ENCODE measurements at places on chromosomes 5 and 9. TPM values are rescaled to one million over a fixed set of nuclear protein-coding genes. Genes with fewer than 3 reads are reported as not detected.

The FAM221B gene
- not detected for total RNA-seq

The PSAT1 gene
- 47.3 TPM for total RNA-seq

The IFNA13 gene
- total RNA-seq, result not detected

The SLC9A3 gene
- 0.82 TPM for total RNA-seq

The PCDHGA2 gene
- 1.2 TPM for total RNA-seq

The TDRD7 gene
- total RNA-seq, result 11.2 TPM

The CLIC3 gene
- total RNA-seq, result not detected

The CCDC69 gene
- 4.3 TPM for total RNA-seq

The HTR4 gene
- total RNA-seq, result not detected

The SPARC gene
- 3,114 TPM for total RNA-seq

The C6 gene
- not detected for total RNA-seq

The SPINK13 gene
- not detected for total RNA-seq

The MCC gene
- total RNA-seq, result 23.0 TPM

DNA sequence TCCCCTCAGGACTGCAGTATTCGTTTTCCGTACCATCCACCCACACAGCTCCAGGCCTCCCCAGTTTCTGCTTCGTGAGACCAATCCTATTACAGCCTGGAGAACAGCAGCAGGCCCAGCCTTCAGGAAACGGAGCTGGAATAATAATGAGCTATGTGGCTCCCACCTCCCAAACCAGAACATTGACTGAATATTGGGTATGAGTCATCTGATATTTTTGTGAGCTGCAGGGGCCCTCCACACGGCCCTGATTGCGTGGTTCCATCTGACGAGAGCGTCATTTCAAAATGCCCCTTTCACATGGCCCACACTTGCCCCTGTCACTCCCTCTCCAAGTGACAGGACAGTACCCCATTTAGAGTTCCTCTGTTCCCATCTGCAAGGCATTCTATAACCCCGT, 192.0 kb downstream of the BRINP1 start:
- no peak overlapping the region for H3K27ac ChIP-seq
- H3K36me3 ChIP-seq, result no peaks in the 10 kb centered on the region
- no peaks in the 10 kb centered on the region for H3K27me3 ChIP-seq
- H3K4me1 ChIP-seq, result no peaks in the 10 kb centered on the region

DNA sequence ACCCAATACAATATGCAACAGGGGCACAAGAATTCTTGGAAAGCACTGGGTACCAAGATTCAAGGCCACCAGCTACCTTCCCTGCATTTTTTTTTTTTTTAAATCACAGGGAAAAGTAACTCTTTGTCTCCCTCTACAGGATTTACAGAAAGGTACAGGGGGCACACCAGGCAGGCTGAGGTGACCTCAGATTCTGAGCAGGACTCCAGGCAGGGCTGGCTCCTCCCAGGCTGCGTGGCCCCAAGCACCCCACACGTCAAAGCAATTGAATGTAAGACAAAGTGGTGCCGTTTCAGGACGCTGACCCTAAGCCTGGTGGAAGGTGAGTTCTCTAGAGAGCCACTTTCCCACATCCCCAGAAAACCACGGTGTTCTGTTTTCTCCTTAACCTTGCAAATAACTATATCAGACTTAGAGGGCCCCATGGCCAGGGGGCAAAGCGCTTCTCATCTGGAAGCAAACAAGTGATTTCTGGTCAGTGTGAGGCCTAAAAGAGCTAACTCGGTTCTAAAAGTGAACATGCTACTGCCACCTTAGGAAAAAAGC, 222.6 kb downstream of the ROR2 start:
- no peak overlapping the region for H3K27ac ChIP-seq
- DNase-seq, result peak; percentile 50
- no peak overlapping the region for H3K4me3 ChIP-seq

DNA sequence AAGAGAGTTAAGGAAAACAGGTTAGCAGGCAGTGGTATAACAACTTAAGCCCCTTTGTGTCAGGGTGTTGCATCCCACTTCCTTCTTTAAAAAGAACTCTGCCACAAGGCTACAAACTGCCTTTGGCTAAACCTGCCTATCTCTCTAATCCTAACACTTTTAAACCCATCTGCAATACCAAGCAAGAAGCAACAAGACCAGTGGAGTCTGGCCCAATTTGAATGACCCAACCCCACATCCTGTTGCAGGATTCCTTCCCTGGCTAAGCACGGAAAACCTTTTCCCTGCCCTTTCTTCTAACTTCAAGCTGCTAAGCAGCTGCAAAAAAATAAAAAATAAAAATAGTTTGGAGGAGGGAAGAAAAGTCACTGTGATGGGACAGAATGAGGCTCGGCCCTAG, 27.1 kb downstream of the ABCA1 start:
- no peak for DNase-seq
- H3K4me1 ChIP-seq, result no peaks in the 10 kb centered on the region

DNA sequence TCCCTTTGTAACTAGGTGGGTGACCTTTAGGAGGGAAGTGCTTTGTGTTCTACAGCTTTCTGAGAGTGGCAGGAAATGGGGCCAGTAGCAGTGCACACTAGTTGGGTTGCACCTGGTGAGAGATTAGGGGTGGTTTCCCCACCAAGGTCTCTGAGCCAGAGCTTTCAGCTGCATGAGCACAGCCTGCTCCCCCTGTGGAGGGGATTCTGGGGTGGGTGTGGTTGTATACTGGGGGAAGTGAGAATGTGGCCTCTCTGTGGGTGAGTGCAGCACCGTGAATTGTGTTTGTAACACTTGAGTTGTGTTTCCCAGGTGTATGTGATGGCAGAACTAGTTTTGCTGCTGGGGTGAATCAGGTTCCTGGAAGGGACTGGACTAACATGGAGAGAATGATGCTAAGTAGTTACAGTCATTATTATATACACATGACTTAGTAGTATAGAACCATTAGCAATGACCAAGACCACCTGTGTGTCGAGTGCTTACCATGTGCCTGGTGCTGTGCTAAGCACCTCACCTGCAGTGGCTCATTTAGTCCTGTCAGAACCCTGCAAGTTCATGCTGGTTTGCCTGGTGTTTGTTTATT, 11.8 kb upstream of the CXXC5 start:
- no peak for DNase-seq
- H3K27me3 ChIP-seq, result no peaks in the 10 kb centered on the region
- peaks cover 22% of the 10 kb centered on the region for H3K4me1 ChIP-seq

- H3K27ac ChIP-seq, result no peak overlapping the region
- peaks cover 2% of the 10 kb centered on the region for H3K36me3 ChIP-seq
- no peak overlapping the region for H3K4me3 ChIP-seq
- no peaks in the 10 kb centered on the region for H3K4me1 ChIP-seq
Measured at GRCh38 chr5:96904054-96904931, 28.0 kb downstream of the ERAP2 start.

- no peak for DNase-seq
- H3K36me3 ChIP-seq, result no peaks in the 10 kb centered on the region
- H3K27ac ChIP-seq, result no peak overlapping the region
- H3K4me1 ChIP-seq, result peaks cover 6% of the 10 kb centered on the region
- H3K27me3 ChIP-seq, result peaks cover 1% of the 10 kb centered on the region
Measured at GRCh38 chr9:22454016-22454415, 7.4 kb downstream of the DMRTA1 start.

GRCh38 chr9:135521608-135522095, 412 bp downstream of the LCN1 start:
- H3K4me1 ChIP-seq, result no peaks in the 10 kb centered on the region
- no peak overlapping the region for H3K27ac ChIP-seq
- DNase-seq, result no peak
- no peak overlapping the region for H3K4me3 ChIP-seq
- H3K27me3 ChIP-seq, result no peaks in the 10 kb centered on the region
- no peaks in the 10 kb centered on the region for H3K36me3 ChIP-seq

DNA sequence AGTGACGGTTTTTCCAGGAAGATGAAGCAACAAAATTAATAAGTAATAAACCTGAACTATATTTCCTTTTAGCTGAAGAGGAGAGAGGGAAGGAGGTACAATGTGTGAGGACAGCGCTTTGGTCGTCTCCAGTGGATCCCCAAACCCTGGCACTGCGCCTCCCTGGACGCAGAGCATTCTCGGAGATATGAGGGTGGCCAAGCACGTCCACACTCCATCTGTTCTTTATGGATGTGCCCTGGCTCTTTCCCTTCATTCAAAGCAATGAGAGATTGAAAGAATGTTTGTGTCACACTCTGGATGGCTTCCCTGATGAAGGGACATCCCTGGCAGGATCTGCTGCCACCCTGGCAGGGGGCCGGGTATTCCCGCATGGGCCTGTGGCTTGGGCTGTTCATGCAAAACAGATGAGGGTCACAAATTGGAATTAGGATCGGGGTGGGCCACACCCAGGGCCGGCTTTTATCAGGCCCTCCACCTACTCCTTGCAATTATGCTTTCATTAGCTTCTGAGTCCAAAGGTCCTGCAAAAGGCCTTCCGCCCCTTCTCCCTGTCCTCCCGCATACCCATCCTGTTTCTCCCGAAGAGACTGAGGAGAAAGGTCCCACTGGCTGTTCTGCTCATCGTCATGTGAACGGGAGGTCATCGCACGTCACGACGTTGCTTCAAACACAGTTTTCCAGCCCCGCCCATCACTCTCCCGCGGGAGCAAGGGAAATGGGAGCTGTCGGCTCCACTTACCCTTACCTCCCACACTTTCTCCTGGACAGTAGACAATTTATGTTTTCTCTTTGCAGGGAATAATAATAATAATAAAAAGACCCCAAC, 286.1 kb upstream of the IRX4 start:
- H3K4me1 ChIP-seq, result no peaks in the 10 kb centered on the region
- no peak overlapping the region for H3K4me3 ChIP-seq
- H3K27ac ChIP-seq, result no peak overlapping the region
- no peaks in the 10 kb centered on the region for H3K27me3 ChIP-seq
- no peaks in the 10 kb centered on the region for H3K36me3 ChIP-seq

DNA sequence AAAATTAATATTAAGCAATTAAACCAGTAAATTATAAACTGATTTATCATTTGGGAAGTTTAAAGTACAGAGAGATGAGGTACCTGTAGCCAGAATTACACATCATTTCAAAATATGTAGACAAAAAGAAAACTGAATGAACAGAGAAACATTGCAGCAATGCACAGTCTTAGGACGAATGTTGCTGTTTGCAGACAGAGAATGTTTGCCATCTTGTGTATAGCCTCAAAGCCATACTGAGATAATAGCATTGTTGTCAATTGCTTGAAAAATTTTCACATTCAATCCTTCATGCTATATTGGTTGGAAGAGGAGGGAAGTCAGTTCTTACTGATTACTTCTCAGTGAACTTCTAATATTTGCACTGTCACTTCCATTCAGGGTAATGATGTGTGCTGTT, 326.2 kb downstream of the PRR16 start:
- H3K4me3 ChIP-seq, result no peak overlapping the region
- H3K27me3 ChIP-seq, result no peaks in the 10 kb centered on the region
- H3K36me3 ChIP-seq, result no peaks in the 10 kb centered on the region
- no peak for DNase-seq

GRCh38 chr9:113788616-113789330, 87.3 kb upstream of the ZNF618 start:
- H3K4me3 ChIP-seq, result no peak overlapping the region
- H3K27ac ChIP-seq, result no peak overlapping the region
- DNase-seq, result no peak
- H3K4me1 ChIP-seq, result no peaks in the 10 kb centered on the region
- H3K27me3 ChIP-seq, result peaks cover 20% of the 10 kb centered on the region
- no peaks in the 10 kb centered on the region for H3K36me3 ChIP-seq

GRCh38 chr5:171427318-171428167, 8.1 kb downstream of the FGF18 start:
- no peak overlapping the region for H3K4me3 ChIP-seq
- DNase-seq, result no peak
- no peaks in the 10 kb centered on the region for H3K4me1 ChIP-seq
- H3K27ac ChIP-seq, result no peak overlapping the region
- H3K36me3 ChIP-seq, result no peaks in the 10 kb centered on the region

GRCh38 chr9:116654059-116654355, 33.1 kb upstream of the TRIM32 start:
- DNase-seq, result no peak

GRCh38 chr9:138119202-138120027, 241.8 kb downstream of the CACNA1B start:
- H3K27me3 ChIP-seq, result no peaks in the 10 kb centered on the region
- no peak overlapping the region for H3K27ac ChIP-seq
- no peak overlapping the region for H3K4me3 ChIP-seq
- no peaks in the 10 kb centered on the region for H3K36me3 ChIP-seq
- no peak for DNase-seq
